ENCODE measurements at places on chromosomes 2 and 18.

DNA sequence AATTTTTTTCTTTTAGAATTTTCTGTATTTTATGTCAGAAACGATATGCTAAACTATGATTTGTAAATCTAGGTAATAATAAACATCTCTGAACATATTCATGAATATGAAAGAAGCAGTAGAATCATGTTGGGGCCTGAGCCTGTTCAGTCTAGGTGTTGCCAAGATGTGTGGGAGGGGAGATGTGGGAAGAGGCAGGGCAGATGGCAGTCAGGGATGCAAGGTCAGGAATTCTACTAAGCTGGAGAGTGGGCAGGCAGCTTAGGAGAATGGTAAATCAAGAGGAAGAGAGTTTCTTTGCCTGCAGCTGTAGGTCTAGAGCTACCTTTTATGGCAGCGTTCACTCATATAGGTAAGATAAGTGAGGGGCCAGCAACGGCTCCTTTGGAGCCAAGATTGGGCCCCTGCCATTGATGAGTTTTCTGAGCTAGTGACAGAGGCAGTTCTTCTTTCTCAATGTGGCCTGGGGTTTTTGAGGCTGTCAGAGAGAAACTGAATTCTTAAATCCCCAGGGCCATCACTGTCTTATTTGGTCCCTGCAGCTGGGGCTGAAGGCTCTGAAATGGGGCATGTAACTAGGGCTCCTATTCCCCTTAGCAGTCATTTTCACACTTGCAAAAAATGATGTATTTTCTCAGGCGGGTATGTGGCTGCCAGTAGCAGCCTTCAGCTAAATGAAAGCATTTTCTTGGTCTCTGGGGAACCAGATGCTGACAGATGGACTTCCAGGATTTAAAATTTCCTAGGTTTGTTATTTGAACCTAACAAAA lies 232.8 kb downstream of the PIK3C3 start:
- no peak for DNase-seq

- DNase-seq, result no peak
Measured at GRCh38 chr2:240871071-240871958, 2.7 kb downstream of the AGXT start.

GRCh38 chr2:86499326-86499725 lies 58.2 kb downstream of the KDM3A start:
- DNase-seq, result no peak

GRCh38 chr2:171318463-171318934 lies 115.3 kb downstream of the METTL8 start:
- no peak for DNase-seq

GRCh38 chr2:98637401-98638147 lies 29.2 kb downstream of the UNC50 start:
- no peak for DNase-seq

DNA sequence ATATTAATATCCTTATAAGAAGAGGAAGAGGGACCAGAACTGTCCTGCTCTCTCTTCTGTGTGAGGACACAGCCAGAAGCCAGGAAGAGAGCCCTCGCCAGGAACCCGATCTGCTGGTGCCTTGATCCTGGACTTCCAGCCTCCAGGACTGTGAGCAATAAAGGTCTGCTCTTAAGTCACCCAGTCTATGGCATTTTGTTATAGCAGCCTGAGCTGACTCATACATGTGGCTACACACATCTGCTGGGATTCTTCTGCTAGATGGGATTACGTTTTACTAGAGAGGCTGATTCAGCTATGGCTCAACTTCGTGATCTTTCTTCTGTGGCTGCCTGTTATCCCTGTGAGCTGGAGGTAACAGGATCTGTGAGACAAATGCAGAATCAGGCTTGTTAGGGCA lies 29.6 kb downstream of the ARL4C start:
- DNase-seq, result no peak

DNA sequence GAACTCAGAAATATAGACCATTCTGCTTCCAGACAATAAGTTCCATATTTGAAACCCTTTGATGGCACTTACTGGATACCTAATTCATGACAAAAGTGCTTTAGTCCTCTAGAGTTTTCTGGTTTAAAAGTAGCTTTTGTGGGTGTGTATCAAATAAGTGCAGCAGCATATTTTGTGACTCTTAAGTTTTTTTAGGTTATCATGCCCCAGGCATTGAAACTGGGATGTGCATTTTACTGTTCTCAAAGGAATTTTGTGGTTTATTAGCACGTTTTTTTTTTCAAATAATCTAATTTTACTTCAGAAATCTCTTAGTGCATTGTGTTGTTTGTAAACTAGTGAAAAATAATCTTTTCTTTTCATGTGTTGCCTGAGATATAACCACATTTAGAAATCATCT lies 1.5 kb downstream of the XRCC5 start:
- DNase-seq, result no peak

DNA sequence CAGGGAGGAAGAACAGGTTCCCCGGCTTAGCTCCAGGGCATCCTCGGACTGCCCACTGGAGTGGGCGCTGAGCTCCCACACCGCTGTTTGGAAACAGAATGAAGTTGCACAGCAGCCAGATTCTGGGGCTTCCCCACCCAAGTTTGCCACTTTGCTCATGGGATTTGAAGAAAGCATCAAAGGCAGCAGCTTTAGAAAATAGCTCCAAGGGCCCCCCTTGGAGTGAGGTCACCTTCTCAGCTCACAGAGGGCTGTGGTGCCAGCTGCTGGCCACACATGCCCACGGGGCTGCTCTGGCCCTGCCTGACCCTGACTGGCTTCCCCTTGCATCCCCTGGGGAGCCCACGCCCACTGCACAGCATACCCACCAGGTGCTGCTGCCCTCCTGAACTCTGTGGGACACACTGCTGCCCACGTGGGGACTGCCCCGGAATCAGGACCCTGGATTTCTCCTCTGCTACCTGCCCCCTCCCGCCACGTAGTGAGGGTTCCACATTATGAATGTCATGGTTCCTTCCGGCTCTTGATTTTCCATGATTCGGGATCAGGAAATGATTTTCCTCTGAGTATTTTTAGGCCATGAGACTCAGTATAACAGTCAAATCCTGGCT lies 70.3 kb downstream of the TGOLN2 start:
- DNase-seq, result no peak

DNA sequence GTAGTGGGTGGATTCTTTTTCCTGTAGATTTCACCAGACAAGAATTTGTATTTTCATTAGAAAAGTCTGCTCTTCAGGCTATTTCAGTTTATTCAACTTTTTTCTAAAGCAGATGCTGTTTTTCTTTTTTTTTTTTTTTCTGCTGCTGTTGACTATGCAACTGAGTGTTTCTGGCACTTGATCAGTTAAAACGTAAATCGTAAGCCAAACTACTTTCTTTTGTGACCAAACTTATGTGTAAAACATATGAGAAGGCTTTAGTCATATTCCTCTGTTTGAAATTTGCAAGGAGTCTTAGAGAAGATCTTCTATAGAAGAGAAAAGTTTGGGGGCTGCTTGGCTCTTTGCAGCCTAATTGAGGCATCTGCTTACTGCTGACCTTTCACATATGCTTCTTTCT lies 170.1 kb downstream of the PARD3B start:
- DNase-seq, result no peak

GRCh38 chr2:173741759-173742158 lies 223.4 kb downstream of the SP3 start:
- DNase-seq, result peak; percentile 21

DNA sequence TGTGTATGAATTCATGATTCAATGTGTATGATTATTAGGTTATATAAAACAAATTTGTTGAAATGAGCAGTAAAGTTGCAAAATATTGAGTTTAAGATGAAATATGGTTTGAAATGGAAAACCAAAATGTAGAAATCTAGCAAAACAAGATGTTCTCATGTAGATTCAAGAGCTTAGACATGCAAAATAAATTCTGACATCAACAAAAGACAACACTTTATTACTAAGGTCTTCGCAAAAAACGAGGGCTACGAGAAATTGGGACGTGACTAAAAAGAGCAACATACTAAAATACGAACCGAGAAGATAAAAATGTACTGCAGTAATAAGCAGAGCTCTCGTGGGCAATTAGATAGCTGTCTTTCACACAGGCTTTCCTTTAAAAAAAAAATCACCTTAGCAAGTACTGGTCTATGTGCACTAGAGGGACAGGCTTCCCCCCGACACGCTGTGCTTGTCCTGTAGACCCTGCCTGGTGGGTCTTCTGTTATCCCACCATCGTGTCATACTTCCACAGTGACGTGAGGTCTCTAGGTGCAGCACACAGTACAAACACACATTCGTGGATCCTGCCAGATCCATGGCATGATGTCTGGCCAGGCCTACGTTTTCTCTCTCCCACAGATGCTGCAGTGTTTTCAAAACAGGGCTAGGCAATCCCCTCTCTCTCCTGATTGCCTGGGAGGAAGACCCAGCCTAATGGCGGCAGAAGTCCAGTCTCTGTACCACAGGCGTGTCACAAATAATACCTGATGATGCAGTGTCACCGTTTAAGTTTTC lies 240.8 kb downstream of the TCF4 start:
- DNase-seq, result no peak

GRCh38 chr18:63970809-63971205 lies 926 bp downstream of the SERPINB8 start:
- no peak for DNase-seq

GRCh38 chr2:45024097-45024496 lies 14.8 kb upstream of the SIX2 start:
- DNase-seq, result no peak

GRCh38 chr2:26767129-26767528 lies 3.0 kb downstream of the SLC35F6 start:
- DNase-seq, result no peak

DNA sequence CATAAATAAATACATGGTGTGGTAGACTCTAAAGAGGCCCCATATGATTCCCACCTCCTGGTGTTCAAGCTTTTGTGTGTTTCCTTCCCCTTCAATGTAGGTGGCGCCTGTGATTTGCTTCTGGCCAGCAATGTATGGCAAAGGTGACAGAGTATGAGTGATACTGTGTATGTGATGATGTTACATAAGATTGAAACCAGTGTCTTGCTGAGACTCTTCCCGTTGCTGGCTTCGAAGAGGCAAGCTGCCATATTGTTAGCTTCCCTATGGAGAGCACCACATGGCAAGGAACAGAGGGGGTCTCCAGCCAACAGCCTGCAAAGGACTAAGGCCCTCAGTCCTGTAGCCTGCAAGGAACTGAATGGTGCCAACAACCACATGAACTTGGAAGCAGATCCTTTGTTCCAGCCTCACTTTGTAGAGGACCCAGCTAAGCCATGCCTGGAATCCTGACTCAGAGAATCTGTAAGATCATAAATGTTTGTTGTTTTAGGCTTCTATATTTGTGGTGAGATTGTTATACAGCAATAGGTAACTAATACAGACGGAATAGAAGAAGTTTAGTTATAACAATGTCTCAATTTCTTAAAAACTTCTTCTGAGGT lies 1.7 kb upstream of the SMAD4 start:
- no peak for DNase-seq

GRCh38 chr2:1581965-1582625 lies 162.2 kb downstream of the PXDN start:
- no peak for DNase-seq

DNA sequence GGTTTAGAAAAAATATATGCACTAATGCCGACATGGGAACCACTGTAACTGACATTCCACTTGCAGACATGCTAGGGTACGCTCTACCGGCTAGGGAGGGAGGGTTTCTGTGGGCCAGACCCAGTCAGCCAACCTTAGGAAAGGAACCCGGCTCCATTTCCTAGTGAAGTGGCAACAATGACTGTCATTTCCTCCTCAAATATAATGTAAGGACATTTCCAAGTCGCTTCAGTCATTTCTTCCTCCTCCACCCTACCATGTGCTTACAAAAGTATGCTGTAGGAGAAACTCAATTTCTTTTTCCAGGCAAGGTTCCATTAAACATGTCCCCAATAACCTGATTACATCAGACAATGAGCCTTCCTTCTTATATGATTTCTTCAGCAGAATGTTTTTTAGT lies 64.3 kb upstream of the PSMD14 start:
- no peak for DNase-seq

GRCh38 chr2:217804338-217804737 lies 198.5 kb downstream of the TNS1 start:
- no peak for DNase-seq

DNA sequence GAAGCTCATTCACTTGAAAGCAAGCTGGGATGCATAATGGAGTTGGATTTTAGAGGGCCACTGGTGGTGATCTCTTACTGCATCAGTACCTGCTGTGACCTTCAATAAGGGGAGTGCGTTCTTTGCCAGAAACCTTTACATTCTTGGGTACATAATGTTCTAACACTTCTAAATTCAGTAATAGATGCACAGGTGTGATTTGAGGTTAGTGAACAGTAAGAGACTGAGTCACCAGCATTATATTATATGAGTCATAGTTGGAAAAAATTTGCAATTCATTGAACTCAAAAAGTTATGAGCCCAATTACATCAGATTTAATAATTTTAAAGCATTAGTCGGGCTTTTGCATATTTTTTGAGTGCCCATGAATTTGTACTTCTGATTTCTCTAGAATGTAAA lies 803.3 kb downstream of the ADCYAP1 start:
- DNase-seq, result peak; percentile 1

GRCh38 chr2:38523728-38524437 lies 78.8 kb downstream of the HNRNPLL start:
- no peak for DNase-seq

DNA sequence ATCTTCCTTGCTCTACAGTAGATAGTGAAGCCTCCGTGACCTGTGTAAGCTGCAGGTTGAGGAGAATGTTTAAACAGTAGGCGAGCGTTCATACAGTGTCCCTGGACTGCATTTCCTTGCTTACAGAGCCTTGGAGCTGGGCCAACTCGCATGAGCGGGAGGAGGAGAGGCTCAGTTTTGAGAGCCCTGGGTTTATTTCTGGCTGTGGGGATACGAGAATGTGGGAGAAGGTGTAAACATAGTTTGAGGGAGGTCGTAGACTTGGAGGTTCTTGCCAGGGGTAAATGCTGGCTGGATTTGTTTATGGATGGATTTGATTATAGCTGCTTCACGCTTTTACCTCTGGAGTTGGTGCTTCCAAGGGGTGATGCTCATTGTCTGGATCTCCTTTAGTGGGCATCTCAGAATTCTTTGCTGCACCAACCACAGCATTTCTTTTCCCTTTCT lies 20.8 kb downstream of the CRIM1 start:
- no peak for DNase-seq

- no peak for DNase-seq
Measured at GRCh38 chr2:14072338-14072737, 560.2 kb upstream of the LRATD1 start.

- DNase-seq, result no peak
Measured at GRCh38 chr2:102839668-102840388, 78.0 kb downstream of the TMEM182 start.

- DNase-seq, result no peak
Measured at GRCh38 chr2:33588232-33588631, 10.9 kb downstream of the FAM98A start.

DNA sequence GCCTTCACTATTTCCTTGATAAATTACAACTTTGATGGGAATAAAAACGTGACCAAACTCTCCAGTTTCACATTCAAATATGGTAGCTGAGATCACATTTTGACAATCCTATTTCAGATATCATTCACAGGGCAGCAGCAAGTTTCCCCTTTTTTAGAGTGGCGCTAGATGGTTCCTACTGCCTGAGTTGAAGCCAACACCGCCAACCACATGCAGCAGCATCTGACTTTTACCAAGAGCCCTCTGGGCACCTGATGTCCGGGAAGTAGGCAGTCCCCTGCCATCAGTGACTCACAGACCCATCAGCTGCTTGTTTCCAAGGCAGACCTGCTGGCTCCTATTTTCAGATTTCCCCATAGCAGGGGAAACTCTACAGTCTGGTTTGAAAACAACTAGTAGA lies 4.0 kb upstream of the MREG start:
- DNase-seq, result no peak

Data from kidney epithelial cell (primary cell).